ENCODE measurements at places on chromosomes 7 and 10.

- no peak for DNase-seq
Observed at GRCh38 chr7:1940863-1941262, 270.8 kb downstream of the ELFN1 start.

DNA sequence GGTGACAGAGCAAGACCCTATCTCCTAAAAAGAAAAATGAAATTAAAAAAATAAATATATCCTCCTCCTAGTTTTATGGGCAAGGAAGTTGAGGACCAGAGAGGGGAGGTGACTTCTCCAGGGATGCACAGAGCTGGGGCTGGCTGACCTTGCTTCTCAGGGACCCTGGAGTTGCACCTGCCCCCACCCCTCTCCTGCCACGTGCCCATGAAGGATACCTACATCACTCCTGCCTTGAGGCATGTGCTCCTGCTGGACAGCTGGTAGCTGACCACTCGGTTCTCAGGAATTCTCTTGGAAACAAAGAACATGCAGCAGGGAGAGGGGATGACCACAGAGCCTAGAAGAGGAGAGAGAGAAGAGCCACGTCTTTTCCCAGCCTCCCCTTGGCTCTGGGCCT lies 522 bp downstream of the CCL24 start:
- DNase-seq: no peak

GRCh38 chr7:21617513-21617912 lies 74.7 kb downstream of the DNAH11 start:
- no peak for DNase-seq

DNA sequence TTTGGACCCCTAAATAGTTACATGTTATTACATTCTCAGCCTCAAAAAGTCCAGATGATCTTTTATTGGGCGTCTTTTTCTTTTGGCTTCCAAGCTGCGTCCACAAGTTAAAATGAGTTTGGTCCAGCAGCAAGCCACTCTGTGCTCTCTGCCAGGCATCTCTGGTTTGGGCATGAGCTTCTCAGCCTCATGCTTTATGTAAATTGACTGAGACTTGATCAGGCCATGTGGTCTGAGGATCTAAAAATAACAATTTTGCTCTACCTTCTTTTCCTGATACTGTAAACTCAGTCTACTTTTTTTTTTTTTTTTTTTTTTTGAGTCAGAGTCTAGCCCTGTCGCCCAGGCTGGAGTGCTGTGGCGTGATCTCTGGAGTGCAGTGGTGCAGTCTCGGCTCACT lies 15.6 kb downstream of the GAD2 start:
- no peak for DNase-seq

DNA sequence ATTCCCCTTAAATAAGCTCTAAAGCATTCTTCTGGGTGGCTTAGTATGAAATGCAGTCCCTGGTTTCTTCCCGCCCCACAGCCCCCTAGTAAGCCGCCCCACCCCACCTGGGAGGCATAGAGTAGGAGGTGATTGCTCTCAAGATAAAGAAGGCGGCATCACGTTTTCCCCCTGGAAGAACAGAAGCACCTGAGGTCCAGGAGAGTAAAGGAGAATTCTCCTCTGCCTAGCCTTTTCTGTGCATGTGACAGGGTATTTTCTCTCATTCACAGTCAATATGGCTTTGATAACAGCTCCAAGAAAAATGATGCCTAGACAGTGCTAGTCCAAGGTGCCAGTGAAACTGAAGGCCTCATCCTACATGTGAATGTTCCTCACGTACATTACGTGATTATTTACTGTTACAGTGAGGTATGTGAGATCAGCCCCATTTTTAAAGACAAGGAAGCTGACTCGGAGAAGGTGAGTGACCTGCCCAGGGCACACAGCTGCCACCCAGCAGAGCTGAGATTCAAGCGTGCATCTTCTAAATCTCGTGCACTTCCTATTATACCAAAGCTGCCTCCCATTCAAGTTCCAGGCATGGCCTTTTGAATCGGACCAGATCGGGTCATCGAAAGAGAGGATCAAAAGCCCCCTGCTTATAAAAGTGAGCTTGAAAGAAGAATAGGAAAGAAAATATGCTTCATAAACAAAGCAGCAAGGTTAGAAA lies 59.4 kb downstream of the FAM171A1 start:
- DNase-seq: no peak

- no peak for DNase-seq
Observed at GRCh38 chr10:111650088-111650487, 533.5 kb downstream of the GPAM start.

DNA sequence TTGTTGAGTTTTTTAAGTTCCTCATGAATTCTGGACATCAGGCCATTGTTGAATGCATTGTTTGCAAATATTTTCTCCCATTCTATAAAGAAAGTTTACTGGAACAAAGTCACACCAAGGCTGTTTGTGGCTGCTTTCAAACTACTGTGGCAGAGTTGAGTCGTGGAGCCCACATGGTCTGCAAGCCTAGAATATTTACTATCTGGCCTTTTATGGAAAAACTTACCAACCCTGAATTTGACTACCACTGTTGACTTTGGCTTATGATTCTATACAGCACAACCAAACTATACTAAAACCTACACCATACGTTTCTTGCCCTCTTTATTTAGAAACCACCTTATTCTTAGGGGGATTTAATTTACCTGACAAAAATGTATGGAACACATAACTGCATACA lies 239.1 kb downstream of the KCNMA1 start:
- DNase-seq: no peak

- DNase-seq: no peak
Observed at GRCh38 chr10:123442901-123443300, 223.3 kb upstream of the GPR26 start.

DNA sequence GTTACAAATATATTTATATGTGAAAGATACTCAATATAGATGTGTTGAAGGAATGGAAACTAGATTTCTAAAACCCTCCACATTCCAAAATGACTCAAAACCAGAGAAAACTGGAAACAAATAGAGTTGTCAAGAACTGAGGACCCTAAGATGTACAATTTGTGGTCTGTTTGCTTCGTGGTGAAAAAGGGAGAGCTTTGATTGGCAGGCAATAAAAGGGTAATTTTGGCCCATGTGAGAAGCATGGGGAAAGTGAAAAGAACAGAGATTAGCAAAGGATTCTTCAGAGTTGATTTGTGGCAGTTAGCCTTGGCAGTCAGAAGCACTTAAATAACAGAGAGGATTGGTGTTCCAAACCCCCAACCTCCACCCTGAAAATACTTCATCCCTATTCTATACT lies 37.1 kb upstream of the DKK1 start:
- DNase-seq: no peak

GRCh38 chr7:130719541-130719940 lies 14.5 kb downstream of the KLF14 start:
- no peak for DNase-seq

DNA sequence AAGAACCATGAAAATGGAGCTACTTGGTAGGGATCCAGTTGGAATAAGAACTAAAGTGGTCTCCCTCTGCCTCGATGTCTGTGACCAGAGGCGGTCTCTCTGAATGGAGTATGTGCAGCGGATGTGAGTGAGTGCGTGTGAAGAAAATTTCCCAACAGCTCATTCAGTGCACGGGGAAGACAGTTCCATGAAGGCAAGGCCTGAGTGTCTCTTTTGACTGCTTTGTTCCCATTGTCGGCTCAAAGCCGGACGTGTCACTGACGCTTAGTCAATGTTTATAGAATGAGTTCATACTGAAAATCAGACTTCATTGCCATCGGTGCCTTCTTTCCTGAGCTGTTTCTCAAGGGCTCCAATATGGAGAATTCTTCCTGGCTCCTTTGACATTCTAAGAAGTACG lies 55.3 kb upstream of the GRB10 start:
- no peak for DNase-seq

GRCh38 chr10:77643795-77644468 lies 6.3 kb upstream of the KCNMA1 start:
- DNase-seq: no peak

- no peak for DNase-seq
Observed at GRCh38 chr10:20922451-20922850, 25.3 kb upstream of the NEBL start.

- no peak for DNase-seq
Observed at GRCh38 chr10:22690614-22691431, 23.6 kb downstream of the PIP4K2A start.

- DNase-seq: no peak
Observed at GRCh38 chr7:155458111-155458877, at the start of gene EN2. Gene EN2 (plus strand): TSS chr7:155458129. CDS start chr7:155458378, 249 bp downstream.

GRCh38 chr7:111364413-111364812 lies 197.9 kb downstream of the IMMP2L start:
- DNase-seq: no peak

DNA sequence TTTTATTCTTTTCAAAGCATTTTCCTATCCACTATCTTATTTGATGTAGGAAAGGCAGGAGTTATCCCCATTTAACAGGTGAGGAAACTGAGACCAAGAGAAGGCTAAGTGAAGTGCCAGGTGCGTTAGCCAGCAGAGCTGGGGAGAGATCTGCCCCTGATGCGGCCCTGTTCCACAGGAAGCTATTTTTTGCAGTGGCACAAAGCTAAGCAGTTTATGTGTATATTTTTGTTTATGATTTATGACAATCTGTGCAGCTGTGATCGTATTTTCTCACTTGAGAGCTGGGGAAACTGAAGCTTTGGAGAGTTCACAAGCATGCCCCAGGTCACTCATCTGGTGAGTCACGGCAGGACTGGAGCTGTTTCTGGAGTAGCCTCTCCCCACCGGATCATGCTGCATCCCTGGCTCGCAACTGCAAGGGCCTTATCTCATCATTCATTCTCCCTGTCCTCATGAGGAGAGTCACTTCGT lies 38.8 kb downstream of the SLC29A3 start:
- no peak for DNase-seq

- no peak for DNase-seq
Observed at GRCh38 chr7:7761340-7761973, 43.0 kb upstream of the RPA3 start.

- no peak for DNase-seq
Observed at GRCh38 chr10:98919899-98920298, 315.8 kb downstream of the HPSE2 start.

- no peak for DNase-seq
Observed at GRCh38 chr7:28973591-28973990, 15.5 kb upstream of the TRIL start.

GRCh38 chr7:143519411-143520131 lies 41.9 kb downstream of the TAS2R41 start:
- no peak for DNase-seq

GRCh38 chr7:99728615-99729014 lies 6.4 kb downstream of the CYP3A7 start:
- DNase-seq: no peak

DNA sequence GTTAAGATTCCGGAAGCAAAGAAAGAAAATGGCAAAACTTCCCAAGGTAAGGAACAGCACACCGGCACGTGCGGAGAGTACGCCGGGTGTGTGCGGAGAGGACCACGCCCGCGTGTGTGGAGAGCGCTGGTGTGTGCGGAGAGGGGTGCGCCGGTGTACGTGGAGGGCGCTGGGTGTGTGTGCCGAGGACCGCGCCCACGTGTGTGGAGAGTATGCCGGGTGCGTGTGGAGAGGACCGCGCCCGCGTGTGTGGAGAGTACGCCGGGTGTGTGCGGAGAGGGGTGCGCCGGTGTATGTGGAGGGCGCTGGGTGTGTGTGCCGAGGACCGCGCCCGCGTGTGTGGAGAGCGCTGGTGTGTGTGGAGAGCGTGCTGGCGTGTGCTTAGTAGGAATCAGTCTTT lies 48.6 kb upstream of the DPYSL4 start:
- DNase-seq: no peak

DNA sequence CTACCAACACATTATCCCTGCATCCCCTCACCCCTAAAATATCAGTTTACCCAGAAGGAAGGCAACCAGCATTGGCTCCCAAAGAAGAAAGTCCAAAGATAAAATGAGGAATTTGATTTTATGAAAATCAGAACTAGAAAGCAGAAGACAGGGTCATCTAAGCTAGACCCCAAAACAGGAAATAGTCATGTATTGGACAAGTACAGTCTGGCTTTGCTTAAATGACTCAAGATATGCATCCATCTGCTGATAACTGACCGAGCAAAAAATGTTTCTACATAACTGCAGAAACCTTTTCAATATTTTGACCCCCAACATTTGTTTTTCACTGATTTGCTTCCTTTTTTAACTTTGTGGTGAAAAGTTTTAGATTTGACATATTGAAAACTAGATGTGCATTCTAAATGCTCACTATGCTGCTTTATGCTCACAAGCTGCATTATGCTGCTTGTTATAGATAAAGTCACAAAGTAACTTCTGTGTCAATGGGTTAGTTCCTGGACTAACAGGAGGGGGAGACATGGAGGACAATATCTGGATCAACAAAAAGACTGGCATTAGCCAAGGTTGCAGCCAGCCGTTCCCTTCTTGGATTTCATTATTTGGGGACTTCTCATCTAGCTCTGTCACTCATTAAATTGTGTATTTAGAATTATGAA lies 227.0 kb downstream of the INHBA start:
- DNase-seq: no peak

DNA sequence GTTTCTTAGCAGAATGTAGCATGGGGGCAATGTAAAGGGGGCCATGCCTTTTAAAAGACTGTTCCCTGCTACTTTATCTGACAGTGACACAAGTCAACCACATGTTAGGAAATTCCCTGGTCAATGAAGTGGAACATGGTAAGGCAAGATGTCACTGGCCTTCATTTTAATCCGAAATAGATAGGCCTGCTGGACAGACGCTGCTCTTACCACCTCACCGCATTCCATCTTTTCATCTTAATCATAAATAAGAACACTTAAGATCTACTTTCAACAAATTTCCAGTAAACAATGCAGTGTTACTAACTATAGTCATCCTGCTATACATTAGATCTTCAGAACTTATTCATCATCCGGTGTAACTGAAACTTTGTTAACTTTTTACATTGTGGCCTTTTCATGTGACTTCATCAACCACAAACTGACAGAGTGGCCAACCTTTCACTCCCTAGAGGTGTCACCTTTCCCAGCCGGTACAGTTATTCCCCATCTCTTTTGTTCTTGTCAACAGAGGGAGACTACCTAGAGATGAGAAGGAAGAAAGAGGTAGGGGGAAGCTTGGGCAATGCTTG lies 15.6 kb downstream of the ASB4 start:
- no peak for DNase-seq

GRCh38 chr10:74799721-74800221 lies 26.6 kb upstream of the KAT6B start:
- no peak for DNase-seq

DNA sequence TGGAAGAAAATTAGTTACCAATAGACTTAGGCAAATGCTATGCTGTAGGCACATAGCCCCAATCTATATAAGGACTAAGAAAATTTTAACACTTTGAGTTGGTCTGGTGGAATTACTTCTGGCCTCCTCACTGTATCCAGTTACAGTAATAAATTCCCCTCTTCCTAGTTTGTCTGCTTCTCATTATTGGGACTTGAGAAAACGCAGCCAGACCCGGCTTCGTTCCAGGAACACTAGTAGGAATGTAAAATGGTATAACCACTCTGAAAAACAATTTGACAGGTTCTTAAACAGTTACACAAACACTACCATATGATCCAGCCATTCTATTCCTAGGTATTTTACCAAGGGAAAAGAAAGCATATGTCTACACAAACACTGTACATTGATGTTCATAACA lies 150.2 kb downstream of the VPS50 start:
- no peak for DNase-seq

DNA sequence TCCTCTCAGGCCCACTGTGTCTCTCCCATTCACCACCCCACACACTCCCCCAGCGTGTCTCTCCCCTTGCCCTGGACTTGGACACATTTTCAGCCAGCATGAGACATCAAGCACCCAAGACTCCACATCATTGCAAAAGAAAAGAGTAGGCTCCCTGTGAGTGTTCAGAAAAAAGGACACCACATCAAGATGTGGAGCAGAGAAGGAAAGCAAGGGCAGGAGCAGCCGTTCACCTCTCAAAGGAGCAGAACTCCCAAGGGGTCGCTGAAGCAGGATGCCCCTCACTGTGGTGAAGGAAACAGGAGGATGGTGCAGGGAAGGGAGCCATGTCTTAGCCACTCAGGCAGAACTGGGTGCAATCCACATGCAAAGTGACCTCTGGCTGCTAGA lies 89.9 kb upstream of the MACROH2A2 start:
- DNase-seq: no peak

Data from activated CD4-positive, alpha-beta T cell treated with anti-CD3 and anti-CD28 coated beads for 1 hour (primary cell).